ENCODE measurements at places on chromosomes 11 and 22.

GRCh38 chr22:25883482-25884033, 141.6 kb downstream of the MYO18B start:
- no peak for DNase-seq

- DNase-seq: no peak
Measured at GRCh38 chr22:24789516-24789915, 15.0 kb upstream of the PIWIL3 start.

- DNase-seq: no peak
Measured at GRCh38 chr11:105911454-105911853, 110.6 kb downstream of the MSANTD4 start.

DNA sequence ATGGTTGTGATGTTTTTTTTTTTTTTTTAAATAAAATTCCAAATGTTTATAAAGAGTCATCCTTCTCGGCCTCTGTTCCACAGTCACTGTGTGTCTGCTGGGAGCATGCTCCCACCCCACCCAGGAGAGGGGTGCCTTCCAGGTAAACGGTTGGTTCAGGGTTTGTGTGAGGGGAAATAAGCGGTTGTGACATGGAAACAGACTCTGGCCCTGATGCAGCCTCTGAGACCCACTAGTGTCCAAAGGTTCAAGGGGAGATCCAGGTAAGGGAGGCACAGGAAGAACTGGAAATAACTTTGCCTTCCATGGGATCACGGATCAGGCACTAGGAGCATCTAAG, 6.0 kb upstream of the GAS2L1 start:
- no peak for DNase-seq

DNA sequence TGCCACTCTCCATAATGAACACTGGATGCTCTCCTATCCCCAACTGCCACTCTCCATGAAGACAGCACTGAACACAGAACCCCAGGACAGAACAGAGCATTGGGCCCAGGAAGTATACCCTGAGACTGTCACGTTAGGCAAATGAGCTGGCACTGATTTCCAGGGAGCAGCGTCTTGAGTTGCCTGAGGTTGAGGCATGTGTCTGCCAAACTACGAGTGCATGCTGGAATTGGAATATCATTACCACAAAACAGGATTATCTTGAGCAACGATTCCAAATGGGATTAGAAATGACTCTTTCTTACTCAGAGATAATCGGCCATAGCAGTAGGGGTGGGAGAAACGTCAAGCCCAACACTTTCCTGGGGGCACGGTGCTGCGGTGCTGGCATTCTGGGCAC, 39.9 kb downstream of the CLPB start:
- no peak for DNase-seq

GRCh38 chr11:102564110-102564509, 33.6 kb upstream of the MMP7 start:
- no peak for DNase-seq

DNA sequence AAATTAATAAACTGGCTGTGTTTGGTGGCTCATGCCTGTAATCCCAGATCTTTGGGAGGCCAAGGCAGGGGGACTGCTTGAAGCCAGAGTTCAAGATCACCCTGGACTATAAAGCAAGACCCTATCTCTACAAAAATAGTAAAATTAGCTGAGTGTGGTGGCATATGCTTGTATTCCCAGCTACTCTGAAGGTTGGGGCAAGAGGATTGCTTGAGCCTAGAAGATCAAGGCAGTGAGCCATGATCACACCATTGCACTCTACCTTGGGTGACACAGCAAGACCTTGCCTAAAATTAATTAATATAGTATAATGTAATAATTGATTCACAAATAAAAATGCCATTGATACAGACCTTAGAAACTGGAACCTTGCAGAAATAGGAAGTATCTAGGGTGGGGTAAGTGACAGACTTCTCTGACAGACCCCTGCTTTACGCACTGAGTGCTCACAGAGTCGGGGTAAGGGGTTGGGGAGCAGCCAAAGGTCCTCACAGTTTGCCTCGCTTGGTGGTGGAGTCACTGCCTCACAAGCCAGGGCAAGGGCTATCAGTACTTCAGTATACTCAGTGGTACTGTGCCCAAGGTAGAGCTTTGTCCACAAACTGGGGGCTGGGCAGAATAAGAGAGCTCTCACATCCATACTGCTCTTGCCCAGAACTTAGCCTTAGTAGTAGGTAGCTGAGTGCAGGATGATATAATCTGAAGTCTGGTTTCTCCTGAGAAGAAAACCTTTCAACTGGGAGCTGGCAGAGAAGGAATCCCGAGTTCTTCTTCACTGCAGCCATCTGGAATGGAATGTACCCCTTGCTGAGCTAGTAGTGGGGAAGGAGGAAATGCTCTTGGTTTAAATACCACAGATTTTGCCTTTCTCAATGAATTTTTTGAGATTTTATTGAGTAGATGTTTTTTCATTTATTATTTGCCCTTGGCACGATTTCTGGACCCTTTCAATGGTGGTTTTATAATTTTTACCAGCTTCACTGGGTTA, 65.5 kb downstream of the EMSY start:
- DNase-seq: no peak

DNA sequence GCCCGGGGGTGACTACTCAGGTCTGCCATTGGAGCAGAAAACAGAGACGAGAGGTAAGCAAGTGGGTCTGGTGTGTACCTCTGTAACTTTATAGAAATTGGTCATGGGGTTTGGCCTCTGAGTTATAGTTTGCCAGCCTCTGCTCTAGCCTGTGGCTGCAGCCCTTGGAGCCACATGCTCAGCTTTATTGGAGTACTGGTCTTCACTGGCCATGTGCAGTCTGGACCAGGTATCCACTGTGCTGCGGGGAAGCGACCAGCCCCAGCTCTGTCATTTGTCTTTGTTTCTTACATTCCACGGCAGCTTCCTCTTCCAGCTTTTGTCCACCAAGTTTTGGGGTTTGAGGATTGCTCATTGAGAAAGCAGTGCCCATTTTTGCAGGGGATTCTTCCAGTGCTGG, 453.4 kb downstream of the TBC1D22A start:
- DNase-seq: no peak

GRCh38 chr11:86753459-86753858, 46.9 kb upstream of the PRSS23 start:
- no peak for DNase-seq

DNA sequence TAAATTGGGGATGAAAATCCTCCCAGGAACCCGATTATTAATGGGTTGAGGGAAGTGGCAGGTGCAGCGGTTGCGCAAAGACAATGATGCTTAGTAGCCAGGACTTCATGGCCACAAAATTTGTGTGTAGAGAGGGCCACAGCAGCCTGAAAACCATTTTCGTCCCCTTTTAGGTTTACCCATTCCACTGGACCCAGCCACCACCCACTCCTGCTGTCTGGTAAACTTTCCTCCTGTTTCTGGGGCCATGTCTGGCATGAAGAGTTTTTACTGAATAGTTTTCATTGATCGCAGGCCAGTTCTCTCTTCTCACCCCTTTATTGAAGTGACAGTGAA, 69.5 kb upstream of the SYT13 start:
- no peak for DNase-seq

- DNase-seq: peak; percentile 84
Measured at GRCh38 chr22:30920407-30920806, 48.2 kb downstream of the MORC2 start.

DNA sequence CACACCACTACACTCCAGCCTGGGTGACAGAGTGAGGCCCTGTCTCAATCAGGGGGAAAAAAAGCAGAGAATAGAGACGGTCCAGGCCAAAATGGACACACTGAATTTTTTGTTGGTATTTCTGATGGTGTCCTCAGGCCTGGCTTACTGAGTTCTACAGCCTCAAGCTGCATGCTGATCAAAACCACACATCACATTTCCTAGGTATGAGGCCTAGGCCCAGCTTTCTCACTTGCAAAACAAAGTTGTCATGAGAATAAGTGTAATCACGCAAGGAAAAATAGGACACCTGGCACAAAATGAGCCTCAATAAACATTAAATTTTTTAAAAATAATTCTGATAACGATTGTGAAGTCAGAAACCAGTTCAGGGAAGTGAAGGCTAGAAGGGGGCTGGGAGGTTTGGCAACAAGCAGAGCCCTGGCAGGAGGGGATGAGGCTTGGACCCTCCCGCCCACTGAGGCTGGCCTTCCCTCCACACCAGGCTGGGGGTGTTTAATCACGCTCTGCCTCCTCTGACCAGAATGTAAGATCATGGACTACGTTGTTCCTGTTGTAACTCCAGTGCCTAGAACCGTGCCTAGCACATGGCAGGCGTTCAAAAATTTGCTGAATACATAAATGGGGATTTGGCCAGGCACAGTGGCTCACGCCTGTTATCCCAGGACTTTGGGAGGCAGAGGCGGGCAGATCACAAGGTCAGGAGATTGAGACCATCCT, 18.1 kb downstream of the PACSIN2 start:
- DNase-seq: no peak

- DNase-seq: no peak
Measured at GRCh38 chr11:118290923-118291322, 13.6 kb upstream of the CD3E start.

DNA sequence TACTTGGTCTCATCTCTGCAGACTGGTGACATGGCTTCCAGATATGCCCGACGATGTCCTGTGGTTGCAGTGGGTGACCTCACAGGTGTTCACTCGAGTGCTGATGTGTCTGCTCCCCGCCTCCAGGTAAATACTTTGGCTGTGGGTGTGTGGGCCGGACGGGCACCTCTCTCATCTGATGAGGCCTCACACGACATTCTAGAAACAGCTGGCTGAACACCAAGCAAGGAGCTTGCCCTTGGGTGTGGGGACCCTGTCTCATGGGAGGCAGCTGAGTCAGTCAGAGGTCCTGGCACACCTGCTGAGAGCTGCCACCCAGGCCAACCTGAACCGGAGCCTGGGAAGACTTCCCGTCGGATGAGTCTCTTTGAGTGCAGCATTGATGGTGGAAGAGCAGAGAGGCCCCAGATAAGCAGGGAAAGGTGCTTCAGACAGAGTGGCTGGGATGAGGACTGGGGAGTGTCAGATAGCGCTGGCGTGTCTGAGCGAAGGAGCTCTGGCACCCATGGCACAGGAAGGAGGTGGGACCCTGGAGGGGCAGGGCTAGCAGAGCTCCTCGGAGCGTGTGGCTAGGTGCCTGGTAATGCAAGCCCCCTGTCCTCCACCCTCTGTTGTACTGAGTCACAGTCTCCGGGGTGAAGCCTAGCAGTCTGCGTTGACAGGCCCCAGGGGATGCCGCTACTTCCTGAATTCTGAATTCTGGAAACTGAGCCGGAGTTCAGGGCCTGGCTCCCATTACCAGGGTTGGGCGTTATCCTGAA, 10.4 kb upstream of the SAMM50 start:
- no peak for DNase-seq

- no peak for DNase-seq
Measured at GRCh38 chr22:44396021-44396726, 83.4 kb upstream of the SHISAL1 start.

DNA sequence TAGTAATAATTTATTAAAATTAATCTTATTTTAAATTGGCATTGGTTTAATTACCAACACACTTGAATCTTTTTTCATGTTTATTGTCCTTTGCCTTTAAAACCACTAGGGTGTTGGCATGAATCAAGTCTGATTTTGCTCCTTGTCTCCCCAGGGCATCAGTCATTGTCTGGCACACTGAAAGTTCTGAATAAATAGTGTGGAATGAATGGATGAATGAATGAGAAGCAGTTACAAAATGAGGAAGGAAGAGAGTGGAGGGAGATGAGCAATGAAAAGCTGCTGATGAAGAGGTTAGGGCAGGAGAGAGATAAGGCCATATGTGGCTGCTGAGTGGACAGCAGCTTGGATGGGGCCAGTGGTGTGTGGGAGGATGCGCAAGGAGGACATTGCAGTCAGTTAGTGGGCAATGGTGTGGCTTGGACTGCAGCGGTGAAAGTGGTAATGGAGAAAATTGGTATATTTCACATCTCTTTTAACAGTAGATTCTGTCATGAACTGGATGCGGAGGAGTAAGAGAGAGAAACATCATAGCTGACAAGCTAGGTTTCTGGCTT, 132.0 kb downstream of the SPON1 start:
- DNase-seq: no peak

DNA sequence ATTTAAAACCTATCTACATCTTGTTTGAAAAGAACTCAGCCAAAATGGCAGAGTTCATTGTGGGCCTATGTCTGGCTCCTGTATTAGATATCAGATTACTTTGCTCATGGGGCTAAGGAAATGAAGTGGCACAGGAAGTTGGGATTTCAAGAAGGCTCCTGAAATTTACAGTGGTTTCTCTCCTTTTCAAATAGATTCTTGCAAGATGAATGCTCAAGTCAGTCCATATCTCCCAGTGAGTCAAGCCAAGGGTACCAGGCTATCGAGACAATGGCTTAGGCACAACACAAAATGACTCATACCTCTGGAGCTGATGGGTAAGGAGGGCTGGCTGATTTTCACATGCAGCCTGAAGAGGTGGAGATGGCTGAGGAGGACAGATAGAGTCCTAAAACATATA, 24.1 kb upstream of the APOA1 start:
- no peak for DNase-seq

GRCh38 chr11:110991661-110992355, 253.7 kb upstream of the POU2AF2 start:
- DNase-seq: no peak

DNA sequence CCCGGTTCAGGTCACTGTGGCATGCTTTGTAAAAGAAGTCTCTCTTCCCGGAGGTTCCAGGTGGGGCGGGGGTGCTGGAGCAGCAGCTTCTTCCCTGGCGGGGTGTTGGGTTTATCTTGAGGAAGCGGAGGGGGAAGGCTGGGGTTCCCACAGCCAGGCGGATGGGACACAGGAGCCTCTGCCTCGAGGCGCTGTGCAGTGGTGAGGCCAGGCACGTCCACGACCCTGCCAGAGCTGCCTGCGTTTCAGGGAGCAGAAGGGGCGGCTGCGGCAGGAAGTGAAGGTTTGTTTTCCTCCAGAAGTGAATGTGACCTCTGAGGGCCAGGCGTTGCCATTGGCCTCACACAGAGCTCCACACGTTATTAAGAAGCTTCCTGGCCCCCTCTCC, 20.1 kb upstream of the ADORA2A start:
- no peak for DNase-seq

DNA sequence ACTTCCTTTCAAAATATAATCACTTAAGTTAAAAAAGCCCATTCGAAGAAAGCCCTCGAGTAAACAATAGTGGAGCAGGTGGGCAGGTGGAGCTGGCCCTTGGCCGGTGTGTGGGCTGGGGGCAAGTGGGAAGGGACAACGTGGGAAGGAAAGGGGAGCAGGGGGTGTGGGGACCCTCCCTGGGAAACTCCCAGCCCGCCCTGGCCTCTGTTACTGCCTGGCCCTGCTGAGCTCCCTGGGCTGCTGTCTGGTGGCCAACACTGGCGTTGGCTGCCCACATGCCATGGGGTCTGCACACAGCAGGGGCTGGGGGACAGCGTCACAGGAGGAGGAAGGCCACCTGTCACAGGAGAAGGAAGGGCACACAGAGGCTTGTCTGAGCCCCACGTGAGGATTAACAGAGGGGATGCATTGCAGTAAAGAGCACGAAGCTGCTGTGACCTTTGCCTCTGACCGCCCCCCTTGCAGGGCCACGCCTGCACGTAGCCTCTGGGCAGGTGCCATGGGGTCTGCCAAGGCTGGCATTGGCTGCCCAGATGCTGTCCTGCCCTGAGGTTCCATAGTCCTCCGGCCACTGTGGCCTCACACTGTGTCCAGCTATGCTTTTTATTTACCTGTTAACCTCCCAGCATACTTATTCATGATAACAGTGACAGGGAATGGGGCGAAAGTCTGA, 36.2 kb upstream of the CCDC188 start:
- DNase-seq: no peak
